ENCODE measurements at places on chromosomes 1 and 21.

DNA sequence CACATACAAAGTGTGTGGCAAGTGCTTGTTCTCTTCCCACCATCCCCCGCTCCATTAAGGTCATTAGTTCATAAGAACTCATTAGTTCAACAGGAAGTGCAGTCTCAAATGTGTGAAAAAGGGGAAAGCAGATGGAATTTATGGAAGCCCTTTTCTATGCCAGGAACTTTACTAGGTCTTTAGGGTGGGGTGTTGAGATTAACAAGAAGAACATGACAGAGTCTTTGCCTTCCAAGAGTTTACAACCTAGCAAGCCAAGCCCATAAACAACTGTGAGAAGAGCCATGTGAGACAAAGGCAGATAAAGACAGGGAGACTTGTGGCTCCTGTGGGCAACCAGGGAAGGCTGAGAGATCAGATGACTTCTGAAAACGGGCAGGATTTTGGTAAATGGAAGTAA lies 21.4 kb downstream of the PLEKHA6 start:
- DNase-seq = no peak

GRCh38 chr21:37045149-37045548 lies 27.7 kb downstream of the PIGP start:
- DNase-seq = peak; percentile 87

DNA sequence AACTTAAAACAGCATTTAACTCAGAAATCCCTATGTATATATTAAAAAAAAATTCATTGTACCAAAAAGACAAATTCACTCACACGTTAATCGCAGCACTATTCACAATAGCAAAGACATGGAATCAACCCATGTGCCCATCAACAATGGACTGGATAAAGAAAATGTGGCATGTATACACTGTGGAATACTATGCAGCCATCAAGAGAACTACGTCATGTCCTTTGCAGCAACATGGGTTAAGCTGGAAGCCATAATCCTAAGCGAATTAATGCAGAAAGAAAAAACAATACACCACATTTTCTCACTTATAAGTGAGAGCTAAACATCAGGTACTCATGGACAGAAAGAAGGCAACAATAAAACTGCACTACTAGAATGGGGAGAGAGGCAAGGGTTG lies 99.4 kb downstream of the FAF1 start:
- no peak for DNase-seq

DNA sequence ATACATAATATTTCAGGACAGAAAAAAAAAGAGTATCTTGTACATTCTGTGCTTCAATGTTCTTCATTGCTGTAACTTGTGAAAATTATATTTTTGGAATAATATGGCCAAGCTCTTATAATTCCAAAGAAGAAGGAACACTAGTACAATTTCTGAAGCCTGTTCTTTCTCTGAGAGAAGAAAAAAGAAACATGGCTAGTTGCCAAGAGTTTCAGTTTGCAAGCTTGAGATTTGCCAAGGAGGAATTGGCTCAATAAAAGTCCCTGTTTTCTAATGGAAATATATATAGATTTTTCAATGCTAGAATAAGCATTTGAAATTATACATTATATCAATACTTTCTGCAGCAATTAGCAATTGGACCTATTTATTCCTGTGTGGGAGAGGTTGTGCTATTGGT lies 285.2 kb upstream of the NEGR1 start:
- DNase-seq = no peak

GRCh38 chr1:112694363-112694929 lies 12.5 kb downstream of the RHOC start:
- no peak for DNase-seq

- no peak for DNase-seq
Measured at GRCh38 chr1:8477166-8477982, 159.5 kb downstream of the SLC45A1 start.

- DNase-seq = no peak
Measured at GRCh38 chr1:3365523-3366125, 88.8 kb upstream of the ARHGEF16 start.

DNA sequence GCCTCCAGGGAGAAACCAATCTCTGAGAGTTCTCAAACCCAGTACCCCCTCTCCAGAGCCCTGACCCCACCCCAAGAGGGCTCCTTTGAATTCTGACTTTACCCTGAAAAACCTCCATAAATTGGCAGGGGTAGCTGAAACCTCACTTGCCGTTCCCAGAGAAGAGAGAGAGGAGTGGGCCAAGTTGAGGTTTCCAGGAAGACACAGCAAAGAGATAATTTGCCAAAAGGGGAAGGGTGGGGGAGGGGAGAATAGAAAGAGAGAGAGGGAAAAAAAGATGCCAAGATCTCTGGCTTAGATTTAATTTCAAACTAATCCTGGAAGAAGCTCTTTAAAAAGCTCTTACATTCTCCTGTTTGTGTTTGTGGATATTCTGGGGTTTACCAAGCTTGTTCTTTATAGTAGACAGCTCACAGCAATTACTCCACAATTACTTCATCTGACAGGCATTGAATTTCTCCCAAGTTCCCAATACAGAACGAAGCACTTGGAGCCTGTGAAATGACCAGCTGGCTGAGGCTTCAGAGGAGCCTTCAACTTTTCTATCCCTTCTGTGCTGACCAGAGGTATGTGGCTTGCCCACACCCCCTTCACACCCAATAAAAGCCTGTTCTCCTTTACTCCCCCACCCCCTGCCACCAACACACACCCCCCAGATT lies 1.1 kb upstream of the GRHL3 start:
- DNase-seq = no peak

DNA sequence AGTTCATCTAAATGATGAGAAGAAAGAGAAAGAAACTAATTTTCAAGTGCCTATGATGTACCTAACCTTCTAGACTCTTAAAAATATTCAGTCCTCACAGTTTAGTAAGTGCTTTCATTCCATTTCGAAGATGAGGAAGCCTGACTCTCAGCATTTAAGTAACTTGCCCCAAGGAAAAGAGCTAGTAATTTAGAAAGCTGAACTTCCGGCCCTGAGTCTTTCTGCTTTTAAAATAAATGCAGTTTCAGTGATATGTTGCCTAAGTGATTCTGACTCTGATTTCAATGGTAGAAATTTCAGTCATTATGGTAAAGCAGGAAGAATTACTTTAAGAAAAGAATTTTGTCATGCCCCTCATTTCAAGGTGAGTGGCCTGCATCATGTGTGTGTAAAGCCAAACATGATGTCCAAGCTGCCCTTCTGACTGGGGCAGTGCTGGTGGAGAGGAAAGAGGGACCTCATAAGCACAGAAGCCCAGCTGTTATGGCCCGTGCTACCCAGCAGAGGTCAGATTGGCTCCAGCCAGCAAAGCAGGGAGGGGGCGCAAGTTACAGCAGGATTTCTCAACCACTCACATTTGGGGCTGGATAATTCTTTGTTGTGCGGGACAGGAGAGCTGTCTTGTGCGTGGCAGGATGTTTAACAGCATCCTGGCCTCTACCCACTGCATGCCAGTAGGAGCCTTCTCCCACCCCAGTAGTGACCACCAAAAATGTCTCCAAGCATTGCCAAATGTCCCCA lies 10.7 kb downstream of the ATP1A4 start:
- DNase-seq = peak; percentile 52

GRCh38 chr1:6222636-6223035 lies 13.1 kb downstream of the ICMT start:
- DNase-seq = no peak

- no peak for DNase-seq
Measured at GRCh38 chr1:40079774-40080400, 17.2 kb downstream of the PPT1 start.

GRCh38 chr1:55284856-55285255 lies 69.7 kb upstream of the USP24 start:
- DNase-seq = peak; percentile 27

Data from AML-193 (cell line).